Motor neuron (in vitro differentiated cells): ENCODE measurements at places on chromosomes 5 and 9. TPM values are rescaled to one million over a fixed set of nuclear protein-coding genes. Genes with fewer than 3 reads are reported as not detected.

DNA sequence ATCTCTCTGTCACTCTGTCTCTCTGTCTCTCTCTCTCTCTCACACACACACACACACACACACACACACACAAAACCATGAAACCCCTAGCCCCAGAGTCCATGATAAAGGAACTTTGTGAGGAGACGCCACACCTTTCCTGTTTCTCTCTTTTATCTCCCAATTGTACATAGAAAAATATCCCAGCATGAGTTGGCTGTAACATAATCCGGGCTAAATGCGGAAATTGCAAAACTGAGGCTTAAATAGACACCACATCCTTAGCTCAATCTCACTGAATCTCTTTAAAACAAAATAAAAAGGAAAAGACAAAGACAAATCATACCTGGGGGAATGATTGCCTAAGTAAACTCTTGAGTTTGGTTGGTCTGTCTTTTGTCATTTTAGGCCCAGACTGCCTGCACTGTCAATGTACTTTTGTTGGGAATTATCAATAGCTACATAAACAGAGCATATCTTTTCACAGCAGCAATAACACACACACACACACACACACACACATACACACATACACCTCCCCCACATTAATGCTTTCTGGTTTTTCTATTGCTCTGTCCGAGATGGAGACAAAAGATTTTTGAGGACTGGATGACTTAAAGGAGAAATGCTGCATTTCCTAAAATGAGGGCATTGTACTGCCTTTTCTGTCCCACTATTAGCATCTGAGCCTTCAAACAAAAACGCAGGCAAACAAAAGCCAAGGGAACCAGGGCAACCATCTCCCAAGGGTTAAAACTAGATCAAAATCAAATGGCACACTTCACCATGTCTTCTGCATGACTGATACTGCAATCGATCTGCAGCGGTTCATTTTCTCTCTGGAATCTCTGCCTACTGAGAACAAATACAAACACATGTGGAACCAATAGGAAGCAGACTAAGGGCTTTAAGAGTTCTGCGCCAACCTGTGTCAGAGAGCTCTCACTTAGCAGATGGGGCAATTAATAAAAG is 321.5 kb downstream of the NFIB start:
- ATAC-seq: no peak

FABP6 gene
- 1.5 and 1.8 TPM in 2 replicates for total RNA-seq

- no peak for ATAC-seq
These were observed 90.2 kb downstream of the APBA1 start for GRCh38 chr9:69582018-69582417.

FBP2 gene
- total RNA-seq: not detected in 2 replicates

NDFIP1 gene
- total RNA-seq: 98.7 and 103 TPM in 2 replicates
